T-helper 17 cell (primary cell): ENCODE measurements at places on chromosomes 7 and 10. TPM values are rescaled to one million over a fixed set of nuclear protein-coding genes. Genes with fewer than 3 reads are reported as not detected.

GRCh38 chr7:127550247-127550646, 35.1 kb downstream of the GCC1 start:
- no peak for DNase-seq
- no peak overlapping the region for H3K4me3 ChIP-seq
- H3K27me3 ChIP-seq: no peaks in the 10 kb centered on the region
- no peaks in the 10 kb centered on the region for H3K4me1 ChIP-seq

Gene PLAU
- total RNA-seq: 0.42 TPM

DNA sequence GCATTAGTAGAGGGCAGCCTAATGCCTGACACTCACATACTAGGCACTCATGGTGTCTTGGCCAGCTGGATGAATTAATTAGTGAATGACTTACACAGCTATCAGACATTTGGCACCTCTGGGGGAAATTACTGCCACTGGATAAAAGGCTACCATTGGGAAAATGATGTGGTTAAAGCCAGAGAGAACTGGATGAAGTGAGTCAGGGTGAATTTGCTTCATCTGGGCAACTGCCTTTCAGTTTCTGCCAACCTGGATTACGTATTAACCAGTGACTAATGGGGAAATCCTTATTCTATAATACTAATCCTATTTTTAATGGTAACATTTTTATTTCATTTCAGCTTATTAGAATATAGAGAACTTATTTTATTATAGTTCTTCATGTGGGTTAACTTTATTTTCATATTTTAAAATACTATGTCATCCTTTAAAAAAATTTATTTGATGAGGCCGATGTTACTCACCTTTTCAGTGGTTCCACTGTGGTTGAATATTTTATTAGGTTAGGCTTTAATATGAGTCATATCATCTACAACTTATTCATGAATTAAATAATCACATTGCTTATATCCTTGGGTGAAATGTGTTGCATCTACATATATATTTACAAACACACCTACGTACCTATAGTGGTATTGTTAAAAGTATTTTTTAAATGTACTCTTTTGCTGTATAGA, 85.6 kb upstream of the CAPZA2 start:
- peaks cover 43% of the 10 kb centered on the region for H3K27me3 ChIP-seq
- H3K36me3 ChIP-seq: no peaks in the 10 kb centered on the region
- no peak overlapping the region for H3K4me3 ChIP-seq
- no peak for DNase-seq
- H3K4me1 ChIP-seq: no peaks in the 10 kb centered on the region
- no peak overlapping the region for H3K27ac ChIP-seq

DNA sequence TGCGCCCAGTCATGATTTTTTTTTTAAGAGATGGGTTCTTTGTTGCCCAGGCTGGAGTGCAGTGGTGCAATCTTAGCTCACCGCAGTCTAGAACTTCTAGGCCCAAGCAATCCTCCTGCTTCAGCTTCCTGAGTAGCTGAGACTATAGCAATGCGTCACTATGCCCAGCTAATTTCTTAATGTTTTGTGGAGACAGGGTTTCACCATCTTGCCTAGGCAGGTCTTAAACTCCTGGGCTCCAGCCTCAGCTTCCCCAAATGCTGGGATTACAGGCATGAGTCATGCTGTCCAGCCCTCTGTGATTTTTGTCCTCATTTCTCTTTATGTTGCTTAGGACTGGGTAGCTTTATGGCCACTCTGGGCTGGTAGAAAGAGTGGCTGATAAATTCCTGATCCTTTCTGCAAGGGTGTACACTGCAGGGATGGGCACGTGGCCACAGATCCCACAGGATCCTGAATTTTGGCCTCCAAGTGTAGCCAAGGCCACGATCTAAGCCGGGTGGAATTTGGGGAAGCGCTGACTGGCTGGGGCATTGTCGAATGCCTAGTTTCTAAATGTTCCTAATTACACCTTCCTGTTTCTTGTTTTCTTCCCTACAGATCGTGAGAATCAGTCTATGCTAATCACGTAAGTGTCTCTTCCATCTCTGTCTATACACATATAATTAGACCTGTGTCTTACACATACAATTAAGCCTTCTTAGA, 24.1 kb upstream of the MYH16 start:
- H3K4me3 ChIP-seq: no peak overlapping the region
- H3K27me3 ChIP-seq: peaks cover 38% of the 10 kb centered on the region
- no peaks in the 10 kb centered on the region for H3K4me1 ChIP-seq
- no peaks in the 10 kb centered on the region for H3K36me3 ChIP-seq
- DNase-seq: no peak

Gene CTNNA3
- total RNA-seq: 1.6 TPM
